ENCODE measurements at places on chromosomes 3 and 15.

DNA sequence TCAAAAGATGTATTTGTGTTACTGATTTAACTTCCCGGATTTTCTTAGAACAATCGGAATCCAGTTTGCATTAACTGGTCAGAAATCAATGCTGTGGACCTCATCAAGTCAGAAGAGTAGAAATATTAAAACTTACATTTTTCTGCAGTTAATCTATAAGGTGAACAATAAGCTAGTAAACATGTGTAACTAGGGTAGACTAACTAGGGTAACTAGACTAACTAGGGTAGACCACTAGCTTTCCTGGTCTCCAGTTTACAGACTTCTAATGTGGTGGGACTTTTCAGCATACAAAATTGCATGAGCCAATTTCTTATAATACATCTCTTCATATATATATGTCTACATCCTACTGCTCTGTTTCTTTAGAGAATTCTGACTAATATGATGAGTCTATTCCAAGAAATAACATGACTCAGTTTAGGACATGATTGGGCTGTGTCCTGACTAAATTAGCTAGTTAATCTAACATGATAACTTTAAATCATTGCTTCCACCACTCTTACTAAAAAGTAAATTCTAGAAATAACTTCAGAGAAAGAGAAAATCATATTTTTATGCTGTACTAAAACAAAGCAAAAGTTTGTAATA lies 5.3 kb downstream of the PLSCR2 start:
- no peak for DNase-seq

GRCh38 chr15:80567721-80568157 lies 127.4 kb upstream of the ABHD17C start:
- DNase-seq, result peak; percentile 71

DNA sequence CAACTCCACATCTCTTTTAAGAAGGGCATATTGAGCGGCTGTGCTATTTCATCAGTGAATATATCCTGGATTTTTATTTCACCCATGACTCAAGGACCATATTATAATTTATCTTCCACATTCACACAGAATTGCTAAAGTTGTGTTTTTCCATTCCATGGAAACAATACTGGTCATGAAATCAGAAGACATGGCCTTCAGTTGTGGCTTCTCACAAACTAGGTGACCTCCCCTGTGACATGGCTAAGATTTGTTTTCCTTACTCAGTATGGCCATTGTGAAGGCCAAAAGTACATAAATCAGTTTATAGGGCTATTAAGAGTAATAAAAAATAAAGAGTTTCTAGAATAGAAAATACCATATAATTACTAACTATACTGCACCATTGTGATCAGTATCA lies 415.6 kb downstream of the OXSM start:
- no peak for DNase-seq

GRCh38 chr15:101272584-101272983 lies 4.7 kb downstream of the SELENOS start:
- no peak for DNase-seq

GRCh38 chr3:126982126-126982470 lies 817 bp upstream of the PLXNA1 start:
- peak; percentile 14 for DNase-seq

DNA sequence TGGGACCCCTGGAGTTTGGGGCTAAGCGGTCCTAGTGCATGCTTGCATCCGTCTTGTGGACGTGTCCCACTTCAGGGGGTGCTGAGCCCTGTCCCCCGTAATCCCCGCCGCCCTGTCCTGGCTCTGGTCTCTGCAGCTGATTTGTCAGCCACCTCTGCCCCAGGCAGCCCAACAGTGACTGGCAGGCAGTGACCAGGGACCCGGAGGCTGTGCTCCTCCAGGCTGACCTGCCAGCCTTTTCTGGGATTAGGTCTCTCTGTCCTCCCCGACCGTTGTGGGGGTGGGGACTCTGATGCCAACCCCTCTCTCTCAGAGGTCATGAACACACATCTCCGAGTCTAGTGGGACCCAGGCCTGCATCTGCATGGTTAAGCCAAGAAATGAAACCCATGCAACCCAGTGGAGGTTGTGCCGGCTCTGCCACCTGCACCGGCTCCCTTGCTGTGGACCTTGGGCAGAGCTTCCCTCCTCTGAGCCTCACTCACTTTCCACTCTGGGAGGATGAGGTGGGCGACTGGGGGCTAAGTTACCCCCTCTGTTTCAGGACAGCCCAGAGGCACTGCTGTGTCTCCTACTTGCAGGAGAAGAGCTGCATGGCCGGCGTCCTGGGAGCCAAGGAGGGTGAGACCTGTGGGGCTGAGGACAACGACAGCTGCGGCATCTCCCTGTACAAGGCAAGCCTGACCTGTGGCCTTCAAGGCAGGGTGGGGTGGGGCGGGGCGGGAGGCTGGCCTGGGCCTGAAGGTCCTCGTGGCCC lies 60.2 kb downstream of the FBLN2 start:
- no peak for DNase-seq

All from trophoblast cell (in vitro differentiated cells and primary cell).